ENCODE measurements at places on chromosomes 2 and 18.
A peak's percentile ranks its signal among the peaks of the same experiment; 100 is the strongest.

DNA sequence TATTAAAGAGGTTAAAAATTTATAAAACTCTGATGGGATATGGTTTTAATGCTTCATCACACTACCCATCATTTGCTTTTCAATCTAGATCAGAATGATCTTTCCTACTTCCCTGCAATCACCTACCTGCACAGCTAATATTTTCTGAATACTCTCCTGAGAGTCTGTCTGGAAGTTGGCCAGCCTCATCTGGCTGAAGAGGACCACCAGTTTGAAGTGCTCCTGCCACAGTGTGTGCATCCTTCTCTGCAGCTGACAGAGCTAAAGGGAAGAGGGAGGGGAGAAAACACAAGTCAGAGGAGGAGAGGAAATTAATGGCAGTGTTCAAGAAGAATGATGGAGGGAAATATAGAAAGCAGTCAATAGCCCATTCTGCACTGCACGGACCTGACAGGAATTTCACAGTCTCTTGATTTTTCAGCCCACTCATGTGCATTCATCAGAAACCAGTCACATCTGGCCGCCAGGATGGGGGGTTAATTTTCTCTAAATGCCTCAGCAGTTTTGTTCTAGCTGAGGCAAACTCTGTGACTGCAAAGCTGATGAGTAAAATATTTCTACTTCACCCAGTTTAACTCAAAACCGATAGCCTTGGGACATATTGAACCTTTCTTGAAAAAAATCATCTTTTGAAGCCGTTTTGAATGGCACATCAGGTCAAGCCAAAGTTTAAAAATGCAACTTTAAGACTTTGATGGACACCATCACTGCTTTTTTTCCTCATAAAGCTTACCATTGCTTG lies 201.8 kb upstream of the KLHL14 start:
- peak; percentile 15 for DNase-seq

GRCh38 chr2:231727621-231728020 lies 19.3 kb downstream of the PTMA start:
- no peak for DNase-seq

DNA sequence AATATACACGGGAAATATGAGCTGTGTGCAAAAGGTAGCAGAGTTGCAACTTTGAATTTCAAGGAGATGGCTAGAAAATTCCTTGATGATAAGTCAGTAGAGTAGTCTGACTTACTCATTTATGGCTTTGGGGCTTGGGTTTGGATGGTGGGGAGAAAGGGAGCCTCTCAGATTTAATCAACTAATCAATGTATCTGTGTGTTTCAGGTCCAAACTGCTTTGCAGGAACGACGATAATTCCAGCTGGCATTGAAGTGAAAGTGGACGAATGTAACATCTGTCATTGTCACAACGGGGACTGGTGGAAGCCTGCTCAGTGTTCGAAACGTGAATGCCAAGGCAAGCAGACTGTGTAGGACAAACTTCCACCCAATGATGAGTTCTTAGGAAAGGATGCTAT lies 164.6 kb downstream of the VWC2L start:
- DNase-seq = no peak

DNA sequence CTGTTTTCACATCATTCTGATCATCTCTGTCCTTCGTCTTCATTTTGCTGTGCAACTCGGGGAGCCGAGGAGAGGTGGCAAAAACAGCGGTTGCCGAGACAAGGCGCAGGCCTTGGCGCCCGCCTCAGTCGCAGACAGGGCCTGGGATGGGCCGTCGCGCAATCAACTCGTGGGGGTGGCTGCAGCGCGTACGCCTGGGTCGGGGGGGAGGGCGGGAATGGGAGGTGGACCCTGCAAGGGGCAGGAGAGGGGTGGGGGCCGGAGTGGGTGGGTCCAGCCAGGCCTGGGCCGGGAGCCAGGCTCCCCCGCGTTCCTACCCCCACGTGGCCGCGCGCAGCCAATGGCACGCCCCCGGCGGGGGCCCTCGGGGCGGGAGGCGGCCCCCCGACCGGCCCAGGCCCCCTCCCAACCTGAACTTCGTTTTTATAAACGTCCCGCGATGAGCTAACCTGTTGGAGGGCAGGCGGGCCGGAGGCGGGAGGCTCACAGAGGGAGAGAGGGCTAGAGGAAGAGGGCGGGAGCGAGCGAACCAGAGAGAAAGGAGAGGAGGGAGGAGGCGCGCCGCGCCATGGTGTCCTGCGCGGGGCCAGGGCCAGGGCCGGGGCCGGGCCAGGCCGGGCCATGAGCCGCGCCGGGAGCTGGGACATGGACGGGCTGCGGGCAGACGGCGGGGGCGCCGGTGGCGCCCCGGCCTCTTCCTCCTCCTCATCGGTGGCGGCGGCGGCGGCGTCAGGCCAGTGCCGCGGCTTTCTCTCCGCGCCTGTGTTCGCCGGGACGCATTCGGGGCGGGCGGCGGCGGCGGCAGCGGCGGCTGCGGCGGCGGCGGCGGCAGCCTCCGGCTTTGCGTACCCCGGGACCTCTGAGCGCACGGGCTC lies at the start of gene HOXD13:
HOXD13 (plus strand) TSS at position 452 of the 875 bp plus-strand sequence; CDS start at position 622, 170 bp downstream.
- DNase-seq = no peak

DNA sequence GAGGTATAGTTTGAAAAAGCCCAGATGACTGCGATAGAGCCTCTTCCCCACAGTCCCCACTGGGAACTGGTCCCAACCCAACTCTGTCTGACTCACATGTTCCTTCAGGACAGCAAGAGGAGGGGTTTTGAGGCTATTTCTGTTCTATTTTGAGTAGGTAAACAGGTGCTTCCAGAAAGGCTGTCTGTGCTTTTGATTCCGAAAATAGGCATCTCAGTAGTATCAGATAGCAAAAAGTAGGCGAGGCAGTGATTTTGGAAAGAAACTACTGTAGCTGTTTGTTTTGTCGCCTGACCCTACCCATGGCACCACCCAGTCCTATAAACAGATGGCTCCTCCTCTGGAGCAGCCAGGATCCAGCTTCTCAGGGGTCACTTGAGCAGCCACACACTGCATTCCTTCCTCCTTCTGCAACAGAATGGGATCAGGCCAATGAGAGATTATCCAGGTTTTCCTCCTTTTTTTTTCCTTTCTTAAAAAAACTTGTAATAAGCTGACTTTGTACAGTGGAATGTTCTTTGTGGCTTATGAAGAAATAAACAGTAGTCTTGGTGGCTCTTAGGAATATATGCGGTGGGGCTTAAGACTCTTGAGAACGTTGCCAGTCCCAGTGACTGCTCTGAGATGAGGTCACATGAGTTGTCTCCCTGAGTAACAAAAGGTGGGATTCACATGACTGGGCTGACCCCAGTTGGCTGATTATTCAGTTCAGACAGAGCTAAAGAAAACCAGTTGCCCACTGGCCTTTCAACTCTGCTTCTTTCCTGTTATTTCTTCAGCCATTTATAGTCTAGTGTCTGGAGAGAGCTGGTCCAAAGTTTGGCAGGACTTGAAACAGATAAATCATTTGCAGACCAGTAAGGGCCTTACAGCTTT lies 98.6 kb downstream of the KCNS3 start:
- DNase-seq = no peak

DNA sequence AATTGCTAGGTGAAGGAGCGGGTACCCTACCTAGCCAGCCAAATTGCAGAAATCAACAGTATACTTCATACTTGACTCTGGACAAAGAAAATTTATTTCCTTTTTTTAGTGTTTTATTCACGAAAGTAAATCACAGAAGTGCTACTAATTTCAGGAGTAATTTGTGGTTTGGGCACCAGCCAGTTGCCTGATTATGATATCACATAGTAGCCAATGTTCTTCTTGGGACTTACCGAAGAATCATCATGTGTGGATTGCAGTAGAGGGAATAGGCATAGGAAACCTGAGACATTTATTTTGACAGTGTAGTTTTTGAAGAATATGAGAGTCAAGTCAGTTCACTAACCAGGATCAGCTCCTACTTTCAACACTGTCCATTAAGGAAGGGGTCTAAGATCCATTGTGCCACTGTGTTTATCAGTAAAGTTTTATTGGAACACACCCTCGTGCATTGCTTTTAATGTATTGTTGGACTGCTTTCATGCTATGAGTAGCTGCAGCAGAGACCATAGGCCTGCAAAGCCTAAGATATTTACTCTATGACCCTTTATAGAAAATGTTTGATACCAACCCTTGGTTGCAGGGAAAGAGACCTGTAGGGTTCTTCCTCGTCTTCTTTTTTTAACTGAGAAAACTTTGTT lies 32.1 kb downstream of the TNFRSF11A start:
- no peak for DNase-seq

DNA sequence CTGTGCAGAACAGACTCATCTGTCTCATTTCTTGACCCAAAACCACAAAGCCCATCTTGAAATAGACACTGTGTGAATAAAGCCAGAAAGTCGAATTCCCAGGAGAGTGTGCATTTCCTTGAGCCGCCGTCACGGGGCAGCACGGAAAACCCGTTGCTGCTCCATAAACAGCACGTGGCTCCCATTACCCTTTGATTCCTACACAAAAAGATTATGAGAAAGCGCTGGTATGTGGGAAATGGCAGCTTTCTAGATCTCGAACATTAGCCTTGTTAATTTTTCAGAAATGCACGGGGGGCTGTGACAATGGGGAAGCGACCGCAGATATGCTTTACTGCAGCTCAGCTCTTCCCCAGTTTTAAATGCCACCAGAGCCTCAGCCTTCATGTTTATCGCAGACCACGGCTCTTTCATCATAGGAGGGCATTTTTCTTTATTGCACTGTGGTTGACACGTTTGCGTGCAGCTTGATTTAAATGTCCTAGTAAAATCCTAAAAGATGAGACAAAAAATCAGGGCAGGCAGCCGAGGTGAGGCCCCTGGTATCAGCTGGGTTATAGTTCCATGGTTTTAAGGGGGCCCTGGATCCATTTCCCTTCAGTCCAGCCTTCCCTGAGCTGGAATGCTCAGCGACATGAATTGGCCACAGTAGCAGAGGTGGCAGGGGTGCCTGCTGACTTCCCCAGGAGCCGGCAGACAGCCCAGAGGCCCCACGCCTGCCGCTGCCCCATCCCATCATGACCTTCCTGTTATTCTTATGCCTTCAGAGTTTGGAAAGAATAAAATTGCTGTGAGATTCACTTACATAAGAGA lies 249.3 kb downstream of the NDUFA10 start:
- no peak for DNase-seq

DNA sequence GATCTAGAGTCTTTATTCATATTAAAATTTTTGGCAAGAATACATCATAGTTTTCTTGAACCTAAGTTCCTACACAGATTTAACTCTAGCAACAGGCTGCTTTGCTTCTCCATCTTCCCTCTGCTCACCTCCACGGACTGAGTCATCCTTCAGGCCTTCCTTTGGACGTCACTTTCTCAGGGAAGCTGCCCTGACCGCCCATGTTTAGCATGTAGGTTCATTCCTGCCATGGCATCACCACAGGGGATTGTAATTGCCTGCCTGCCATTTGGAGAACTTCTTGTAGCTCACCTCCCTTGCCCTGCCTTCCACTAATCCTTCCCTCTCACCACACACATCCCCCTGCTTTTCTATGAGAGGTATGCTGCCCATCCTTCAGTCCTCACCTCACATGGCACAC lies 43.9 kb upstream of the B3GNT2 start:
- no peak for DNase-seq

- DNase-seq = no peak
Measured at GRCh38 chr2:144515696-144516410, 4.1 kb downstream of the ZEB2 start.

- no peak for DNase-seq
Measured at GRCh38 chr2:123245156-123245555, 779.9 kb upstream of the CNTNAP5 start.

DNA sequence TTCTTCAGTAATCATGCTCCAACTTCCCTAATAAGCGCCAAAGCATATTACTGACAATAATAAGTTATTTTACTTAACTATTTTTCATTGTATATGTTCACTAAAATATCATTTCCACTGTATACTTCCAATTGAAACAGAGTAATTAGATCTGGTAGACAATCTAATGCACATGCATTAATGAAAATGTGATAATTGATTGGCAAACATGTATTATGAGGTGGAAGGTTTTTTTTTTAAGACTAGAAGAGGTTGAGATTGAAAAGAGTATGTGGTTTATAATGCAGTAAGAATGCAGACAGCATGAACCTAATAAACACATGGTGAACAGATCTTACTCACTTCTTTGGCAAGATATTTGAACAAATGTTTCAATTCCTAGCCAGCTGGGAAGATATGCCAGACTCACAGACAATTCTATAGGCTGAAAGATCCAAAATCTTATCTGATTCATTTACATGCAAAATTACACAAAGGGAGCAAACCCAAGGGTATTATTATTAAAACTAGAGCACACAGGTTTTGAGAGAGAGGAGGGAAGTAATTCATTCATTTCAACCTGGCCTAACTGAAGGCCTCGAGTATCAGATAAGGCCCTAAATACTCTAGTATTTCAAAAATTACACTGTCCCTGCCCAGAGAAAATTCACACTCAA lies 2.8 kb downstream of the NCKAP1 start:
- DNase-seq = no peak

GRCh38 chr2:157321466-157321865 lies 4.2 kb downstream of the ERMN start:
- DNase-seq = no peak

DNA sequence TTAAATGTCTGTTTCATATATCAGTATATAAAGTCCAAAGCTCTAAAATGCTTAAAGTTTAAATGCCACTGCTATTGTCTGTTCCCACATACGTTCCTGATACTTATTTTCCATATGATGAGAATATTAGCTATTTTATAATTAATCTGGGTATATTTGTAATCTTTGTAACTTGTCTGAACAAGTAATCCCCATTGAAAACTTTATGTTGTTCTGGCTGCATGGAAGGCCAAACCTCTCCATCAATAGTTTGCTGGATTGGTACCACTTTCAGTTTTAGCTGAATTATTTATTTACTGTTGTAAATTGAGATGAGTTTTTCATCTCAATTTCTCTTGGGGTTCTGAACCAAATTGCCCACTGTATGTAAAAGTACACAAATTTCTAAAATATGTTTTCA lies 1.5 kb downstream of the MBD5 start:
- no peak for DNase-seq

DNA sequence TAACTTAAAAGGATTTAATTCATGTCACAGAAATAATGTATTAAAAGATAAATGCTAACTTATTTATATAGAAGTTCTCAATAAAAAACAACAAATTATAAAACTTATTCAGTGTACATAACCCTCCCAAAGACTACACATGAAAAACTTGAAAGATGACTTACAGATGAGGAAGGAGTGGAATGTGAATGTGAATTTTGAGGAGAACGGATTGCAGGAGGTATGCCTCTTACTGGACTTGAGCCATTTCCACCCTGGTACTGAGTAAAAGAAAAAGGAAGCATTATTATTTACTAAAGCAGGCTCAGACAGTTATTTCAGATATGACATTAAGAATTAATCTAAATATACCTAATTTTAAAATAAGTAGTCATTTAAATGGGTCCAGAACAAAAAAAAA lies 104.4 kb downstream of the TLK1 start:
- DNase-seq = no peak

- DNase-seq = no peak
Measured at GRCh38 chr2:241809383-241810306, 652 bp downstream of the NEU4 start.

DNA sequence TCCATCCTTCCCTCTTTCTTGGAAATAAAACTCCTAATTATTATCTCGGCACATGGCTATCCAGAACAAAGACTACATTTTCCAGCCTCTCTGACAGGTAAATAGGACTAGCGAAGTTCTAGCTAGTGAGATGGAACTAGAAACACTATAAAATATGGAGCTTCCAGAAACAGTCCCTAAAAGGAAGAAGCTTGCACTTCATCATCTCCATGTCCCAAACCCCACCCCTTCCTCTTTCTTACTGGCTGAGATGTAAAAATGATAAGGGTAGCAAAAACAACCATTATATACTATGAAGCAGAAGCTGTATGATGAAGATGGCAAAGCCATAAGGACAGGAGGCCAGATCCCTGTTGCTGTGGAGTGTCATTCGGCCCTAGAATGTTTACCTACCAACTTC lies 11.7 kb upstream of the ACTR2 start:
- DNase-seq = no peak

- no peak for DNase-seq
Measured at GRCh38 chr2:104897515-104898184, 43.7 kb downstream of the POU3F3 start.
